NCI-H1092 (cell line): ENCODE measurements at places on chromosomes 6 and 20.

- no peak for DNase-seq
These were observed 331.2 kb upstream of the KCNQ5 start for GRCh38 chr6:72290620-72291019.

- no peak for DNase-seq
These were observed 83.7 kb upstream of the PRSS16 start for GRCh38 chr6:27163834-27164233.

GRCh38 chr20:20649945-20650344 lies 62.5 kb downstream of the RALGAPA2 start:
- DNase-seq: no peak

DNA sequence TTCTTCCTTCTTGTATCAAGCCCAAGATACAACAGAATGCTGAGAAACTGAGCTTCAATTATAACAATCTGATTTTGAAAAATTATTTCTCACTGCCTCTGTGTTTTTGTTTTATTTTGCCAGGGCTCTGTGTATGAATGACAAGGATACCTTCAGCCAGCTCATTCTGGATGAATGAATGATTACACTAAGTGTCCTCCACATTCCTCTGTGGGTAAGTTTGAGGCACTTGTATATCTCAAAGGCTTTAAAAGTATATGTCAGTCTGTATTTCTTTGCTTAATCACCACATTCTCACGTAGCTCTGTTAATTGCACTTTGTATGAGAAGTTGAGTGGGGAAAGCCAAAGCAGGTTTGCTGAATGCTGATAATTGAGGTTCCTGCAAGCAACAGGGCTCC lies 95.1 kb downstream of the TIAM2 start:
- no peak for DNase-seq

- no peak for DNase-seq
These were observed 116.5 kb upstream of the HDAC2 start for GRCh38 chr6:114087496-114087895.

DNA sequence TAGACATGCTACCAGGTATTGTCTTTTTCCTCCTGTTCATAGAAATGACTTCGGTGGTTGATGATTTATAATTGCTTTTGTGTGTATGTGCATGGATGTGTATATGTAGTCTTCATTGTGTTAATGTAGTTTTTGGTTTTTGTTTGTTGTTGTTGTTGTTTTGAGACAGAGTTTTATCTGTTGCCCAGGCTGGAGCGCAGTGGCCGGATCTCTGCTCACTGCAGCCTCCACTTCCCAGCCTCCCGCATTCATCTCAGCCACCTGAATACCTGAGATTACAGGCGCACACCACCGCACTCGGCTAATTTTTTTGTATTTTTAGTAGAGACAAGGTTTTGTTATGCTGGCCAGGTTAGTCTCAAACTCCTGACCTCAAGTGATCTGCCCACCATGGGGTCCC lies 75.2 kb downstream of the HFE start:
- DNase-seq: no peak

GRCh38 chr20:54914995-54915394 lies 439.6 kb downstream of the DOK5 start:
- no peak for DNase-seq

DNA sequence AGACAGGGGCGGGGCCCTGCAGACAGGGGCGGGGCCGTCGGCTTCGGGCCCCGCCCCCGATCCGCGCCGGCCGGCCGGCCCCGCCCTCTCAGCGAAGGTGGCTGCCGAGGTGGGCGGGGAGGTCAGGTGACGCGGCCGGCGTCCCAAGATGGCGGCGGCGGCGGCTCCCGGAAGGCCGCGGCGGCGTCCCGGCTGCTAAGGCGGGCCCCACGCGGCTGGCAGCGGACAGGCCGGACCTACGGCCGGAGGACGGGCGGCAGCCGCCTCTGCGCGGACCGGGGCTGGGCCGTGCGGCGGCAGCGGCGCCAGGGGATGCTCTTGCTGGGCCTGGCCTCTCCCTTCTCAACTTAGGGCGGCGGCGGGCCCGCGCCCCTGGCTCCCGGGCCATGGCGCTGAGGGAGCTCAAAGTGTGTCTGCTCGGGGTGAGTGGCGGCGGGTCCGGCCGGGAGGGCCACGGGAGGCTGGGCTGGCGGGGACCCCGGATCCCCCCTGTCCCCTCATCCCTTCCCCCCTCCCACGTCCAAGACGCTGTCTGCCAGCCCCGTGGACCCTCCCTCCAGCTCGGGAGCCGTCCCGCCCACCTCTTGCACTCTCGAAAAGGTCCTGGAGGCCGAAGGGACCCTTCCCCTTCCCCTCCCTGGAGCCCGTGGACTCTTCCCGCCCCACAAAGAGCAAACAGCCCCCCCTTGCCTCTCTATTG lies at the start of gene RAB22A:
Gene RAB22A, plus strand, starts transcription at position 125 of the 700 bp plus-strand sequence. Its CDS starts 262 bp downstream, at position 387.
- DNase-seq: peak; percentile 20

- DNase-seq: no peak
These were observed 200.3 kb downstream of the SYNDIG1 start for GRCh38 chr20:24669701-24670100.

DNA sequence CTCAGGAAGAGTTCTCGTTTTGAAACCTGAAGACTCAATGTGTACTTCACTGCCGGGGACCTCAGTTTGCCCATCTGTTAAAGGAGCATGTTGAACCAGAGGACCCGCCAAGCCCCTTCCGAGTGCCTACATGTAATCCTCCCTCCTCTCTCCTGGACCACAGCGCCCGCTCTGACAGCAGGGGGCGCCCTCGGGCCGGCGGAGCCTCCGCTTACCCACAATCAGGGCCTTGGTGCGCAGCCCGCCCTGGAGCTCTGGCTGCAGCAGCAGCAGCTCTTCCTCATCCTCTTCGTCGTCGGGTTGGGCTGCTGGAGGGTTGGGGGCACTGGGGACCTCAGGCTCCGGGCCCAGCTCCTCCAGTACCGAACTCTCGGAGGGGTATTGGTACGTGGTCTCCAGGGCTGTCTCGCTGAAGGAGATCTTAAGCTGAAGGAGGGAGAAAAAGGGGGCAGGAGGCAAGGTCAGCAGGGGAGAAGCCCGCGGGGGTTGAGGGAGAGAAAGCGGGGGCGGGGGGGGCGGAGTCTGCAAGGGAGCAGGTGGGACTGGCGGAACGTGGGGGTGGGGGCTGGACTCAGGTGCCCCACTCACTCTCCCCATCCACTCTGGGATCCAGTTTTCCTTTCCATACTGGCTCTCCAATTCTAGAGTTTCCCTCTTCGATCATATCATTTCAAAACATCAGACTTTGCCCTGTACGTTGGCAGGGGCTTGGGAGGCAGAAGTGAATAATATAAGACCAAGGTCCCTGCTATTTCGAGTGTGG lies 6.3 kb upstream of the DHX16 start:
- DNase-seq: peak; percentile 27

DNA sequence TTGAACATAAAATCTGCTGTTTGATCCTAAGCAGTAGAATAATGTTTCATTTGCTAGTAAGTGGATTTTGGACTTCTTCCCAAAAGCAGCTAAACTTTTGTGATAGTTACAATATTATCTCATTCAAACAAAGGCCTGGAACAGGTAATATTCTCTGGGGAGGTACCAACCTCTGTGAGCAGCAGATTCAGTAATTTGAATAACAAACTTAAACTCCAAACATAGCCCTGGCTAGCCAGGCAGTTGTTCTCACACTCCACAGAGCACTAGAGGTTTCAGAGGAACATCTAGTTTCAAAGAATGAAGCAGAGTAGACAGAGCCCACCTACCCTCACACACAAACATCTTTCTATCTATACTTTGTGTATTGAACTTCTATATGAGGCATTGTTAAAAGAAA lies 40.9 kb downstream of the LGSN start:
- DNase-seq: no peak

DNA sequence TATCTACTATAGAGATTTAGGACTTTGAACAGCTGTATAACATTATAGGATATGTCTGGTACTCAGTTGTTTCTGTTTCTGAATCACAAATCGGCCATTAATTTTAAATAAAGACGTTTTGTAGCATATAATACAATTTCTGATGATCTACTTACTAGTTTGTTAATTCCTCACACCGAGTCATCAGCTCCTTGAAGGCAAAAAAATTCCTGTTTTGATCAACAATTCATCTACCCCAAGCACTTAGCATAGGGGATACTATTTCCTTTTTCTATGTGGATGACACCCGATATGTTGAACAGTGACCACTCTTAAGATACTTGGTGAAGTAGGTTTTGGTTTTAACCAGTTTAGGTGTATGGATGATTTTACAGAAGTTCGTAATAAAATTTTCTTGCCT lies 107.3 kb downstream of the NCOA3 start:
- DNase-seq: no peak

- DNase-seq: no peak
These were observed 2.6 kb downstream of the MEP1A start for GRCh38 chr6:46795816-46796215.

DNA sequence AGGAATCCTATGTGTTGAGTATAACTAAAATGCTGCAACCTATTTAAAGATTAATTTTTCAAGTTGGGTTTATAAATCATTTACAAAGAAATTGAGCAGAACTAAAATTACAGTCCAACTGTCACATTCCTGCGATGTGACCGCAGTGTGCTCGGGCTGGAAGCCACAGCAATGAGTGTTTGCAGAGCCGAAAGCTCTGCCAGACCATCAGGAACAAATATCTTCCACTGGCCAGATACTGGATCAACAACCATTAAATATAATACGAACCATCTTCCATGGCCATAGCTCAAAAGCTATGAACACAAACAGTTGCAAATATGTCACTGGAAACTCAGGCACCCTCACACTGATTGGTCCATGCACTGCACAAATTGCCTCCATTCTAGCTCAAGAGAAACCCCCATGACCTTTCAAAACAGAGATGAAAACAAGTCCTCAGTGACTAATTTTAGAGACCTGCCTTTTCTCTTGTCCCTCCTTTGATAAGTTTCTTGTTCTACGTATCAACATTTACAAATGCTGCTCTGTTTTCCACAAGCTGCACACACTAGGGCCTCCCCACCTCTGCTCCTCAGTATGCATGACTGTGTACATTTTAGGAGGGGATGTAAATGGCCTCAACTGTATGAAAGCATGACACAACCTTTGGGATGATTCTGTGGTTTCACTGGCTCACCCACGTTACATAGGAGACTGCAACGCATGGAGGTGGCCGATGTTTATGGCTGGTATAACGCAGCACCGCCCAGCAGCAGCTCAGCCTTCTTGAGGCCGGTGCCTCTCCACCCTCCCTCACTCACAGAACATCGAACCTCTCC lies 171.7 kb downstream of the WDR27 start:
- DNase-seq: peak; percentile 10

- no peak for DNase-seq
These were observed 2.3 kb downstream of the BIRC7 start for GRCh38 chr20:63238031-63238430.

DNA sequence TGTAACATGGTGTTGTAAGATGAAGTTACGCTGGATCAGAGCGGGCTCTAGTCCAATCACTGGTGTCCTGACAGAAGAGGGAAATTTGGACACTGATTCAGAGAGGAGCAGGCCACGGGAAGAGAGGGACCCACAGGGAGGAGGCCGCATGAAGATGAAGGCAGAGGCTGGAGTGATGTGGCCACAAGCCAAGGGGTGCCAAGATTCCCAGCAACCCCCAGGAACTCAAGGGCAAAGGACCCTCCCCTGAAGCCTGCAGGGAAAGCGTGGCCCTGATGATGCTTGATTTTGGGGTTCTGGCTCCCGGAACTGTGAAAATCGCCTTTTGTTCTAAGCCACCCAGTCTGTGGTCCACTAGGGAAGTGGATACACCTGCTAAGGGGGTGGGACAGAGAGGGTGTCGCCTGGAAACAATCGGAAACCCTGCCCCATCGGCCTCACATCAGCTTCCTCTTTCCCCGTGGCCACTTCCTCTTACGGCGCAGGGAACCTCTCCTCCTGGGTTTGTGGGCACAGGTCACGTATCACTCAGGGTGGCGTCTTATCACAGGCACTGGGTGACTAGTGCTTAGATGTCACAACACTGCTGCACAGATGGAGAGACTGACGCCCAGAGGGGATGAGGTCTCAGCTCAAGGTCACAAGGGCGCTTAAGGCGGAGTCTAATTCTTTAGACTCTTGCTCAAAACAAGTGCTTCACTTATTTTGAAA lies 58.0 kb downstream of the SULF2 start:
- no peak for DNase-seq

- DNase-seq: no peak
These were observed 255.4 kb downstream of the ATXN1 start for GRCh38 chr6:16505711-16506357.

DNA sequence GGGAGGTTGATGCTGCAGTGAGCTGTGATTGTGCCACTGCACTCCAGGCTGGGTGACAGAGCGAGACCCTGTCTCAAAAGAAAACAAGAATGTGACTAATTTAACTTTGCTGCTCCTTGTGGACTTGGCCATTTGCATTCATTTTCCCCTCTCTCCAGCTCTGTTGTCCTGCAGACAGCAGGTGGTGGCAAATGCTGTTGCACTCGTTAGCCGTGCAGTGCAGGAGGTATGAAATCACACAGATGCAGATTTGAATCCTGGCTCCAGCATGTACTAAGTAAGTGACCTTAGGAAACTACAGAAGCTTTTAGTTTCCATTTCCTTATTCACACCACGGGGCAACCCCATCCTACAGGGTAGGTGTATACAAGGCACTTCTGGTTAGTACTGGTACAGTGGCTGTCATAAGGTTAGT lies 9.6 kb upstream of the BEND3 start:
- DNase-seq: no peak

GRCh38 chr6:60670036-60670435 lies 1616.0 kb downstream of the KHDRBS2 start:
- DNase-seq: no peak

GRCh38 chr6:159535656-159536350 lies 157.2 kb downstream of the SOD2 start:
- no peak for DNase-seq

DNA sequence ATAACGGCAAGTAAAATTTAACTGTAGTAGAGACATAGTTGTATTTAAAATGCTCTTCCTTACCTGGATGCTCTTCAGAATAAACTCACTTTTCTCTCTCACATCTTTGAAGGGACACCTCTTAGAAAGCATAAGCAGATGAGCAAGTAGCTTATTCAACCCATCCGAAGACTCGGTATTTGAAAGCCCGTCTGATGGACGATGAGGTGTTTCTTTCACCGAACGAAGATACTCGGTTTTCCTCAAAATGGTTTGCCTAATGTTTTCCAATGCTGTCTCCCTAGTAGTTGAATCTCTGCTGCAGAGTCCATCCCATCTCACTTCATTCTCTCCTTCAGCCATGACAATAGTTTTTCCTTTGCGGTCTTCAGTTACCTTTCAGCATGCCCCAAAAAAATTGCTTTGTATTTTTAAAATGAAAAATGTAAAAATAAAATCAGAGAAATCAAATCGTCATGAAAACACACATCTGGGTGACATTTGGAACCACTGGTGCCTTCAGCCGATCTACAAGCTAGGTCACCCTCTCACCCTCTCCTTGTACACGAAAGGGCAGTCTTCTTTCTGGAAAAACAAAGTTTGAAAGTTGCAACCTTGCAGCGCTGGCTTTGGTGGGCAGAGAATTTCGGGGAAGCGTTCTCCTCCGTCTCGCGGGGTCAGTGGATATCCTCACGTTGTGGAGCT lies 772 bp downstream of the SESN1 start:
- DNase-seq: no peak

GRCh38 chr6:90319979-90320685 lies 23.5 kb upstream of the BACH2 start:
- DNase-seq: no peak

DNA sequence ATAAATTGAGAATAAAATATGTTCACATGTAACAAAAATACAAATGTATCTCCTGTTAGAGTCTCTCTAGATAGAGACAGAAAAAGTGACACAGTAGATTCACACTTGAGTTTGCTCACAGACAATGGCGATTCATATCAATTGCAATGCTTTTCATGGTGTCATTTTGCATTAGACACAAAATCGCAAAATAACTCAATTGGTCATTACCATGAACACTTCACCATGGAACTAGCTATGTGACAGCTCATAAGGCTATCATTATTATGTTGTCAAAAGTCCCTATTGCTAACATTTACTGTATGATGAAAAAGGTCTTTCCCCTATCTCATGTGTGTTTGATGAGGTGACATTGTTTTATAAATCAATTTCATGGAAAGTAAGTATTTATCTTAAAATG lies 249.5 kb upstream of the AGPAT4 start:
- DNase-seq: no peak
